ENCODE measurements at places on chromosomes 2 and 18.
A peak's percentile ranks its signal among the peaks of the same experiment; 100 is the strongest.

DNA sequence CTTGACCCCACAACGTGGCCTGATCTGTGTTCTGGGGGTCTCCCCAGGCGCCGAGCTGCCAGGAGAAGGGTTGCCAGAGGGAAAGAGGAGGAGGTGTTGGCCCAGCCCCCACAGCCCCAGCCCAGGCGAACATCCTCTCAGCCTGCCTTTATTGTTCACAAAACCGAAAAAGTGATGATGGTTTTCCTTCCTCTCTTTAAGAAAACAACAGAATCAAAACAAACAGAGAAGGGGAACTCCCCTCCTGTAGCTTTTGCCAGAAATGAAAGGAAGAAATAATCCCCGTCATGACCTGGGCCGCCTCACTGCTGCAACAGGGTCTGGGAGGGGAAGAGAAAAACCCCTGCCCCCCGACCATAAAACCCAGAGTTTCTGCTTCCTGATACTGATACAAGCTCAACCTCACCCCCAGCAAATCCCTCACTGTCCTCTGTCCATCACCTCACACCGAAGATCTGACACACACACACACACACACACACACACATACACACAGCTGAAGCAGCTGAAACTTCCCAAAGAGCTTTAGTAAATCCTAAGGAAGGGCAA lies 52.0 kb downstream of the ZFP36L2 start:
- DNase-seq, result peak; percentile 85

DNA sequence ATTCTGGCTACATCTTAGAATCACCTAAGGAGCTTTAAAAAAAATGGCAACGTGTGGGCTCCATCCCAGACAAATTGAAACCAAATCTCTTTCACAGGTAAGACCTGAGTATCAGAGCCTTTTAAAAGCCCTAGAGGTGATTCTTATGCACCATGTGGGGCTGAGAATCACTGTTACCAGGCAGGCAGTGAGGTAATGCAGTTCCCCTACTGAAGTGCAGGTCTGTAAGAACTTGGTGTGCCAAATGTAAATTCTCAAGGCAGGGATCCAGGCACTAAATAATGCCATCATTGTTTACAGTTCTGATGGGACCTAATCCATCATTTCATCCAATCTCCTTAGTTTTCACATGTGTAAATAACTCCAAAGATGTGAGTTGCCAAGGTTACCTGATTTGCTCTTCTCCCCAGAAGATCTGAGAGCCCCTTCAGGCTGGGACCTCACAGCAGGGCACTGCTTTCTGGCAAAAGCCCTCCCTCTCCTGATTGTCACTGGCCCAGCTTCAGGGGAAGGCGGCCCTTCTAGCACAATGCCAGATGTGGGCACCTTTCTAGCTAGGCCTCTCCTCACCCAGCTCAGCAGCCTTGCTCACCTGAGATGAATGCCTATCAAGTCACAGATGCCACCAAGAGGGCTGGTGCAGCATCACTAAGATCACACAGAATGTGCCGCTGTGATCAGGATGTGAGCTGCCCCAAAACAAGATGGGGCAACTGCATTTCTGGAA lies 73.6 kb upstream of the RGPD5 start:
- no peak for DNase-seq

DNA sequence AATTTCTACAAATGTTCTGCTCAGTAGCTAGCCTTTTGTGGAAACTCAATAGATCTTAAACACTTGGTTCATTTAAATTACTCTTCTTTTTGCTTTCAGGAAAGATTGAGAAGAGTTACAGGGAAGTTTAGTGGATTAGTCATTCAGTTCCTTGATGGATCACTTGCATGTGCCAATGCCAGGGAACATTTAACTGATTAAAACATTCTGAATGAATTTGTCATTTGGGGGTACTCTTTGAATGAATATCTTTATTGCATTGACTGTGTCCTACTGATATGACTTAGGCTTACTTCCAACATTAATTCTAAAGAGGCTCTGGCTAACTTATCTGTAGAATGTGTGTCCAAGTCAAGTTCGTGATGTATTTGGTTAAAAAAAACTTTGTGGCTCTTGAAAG lies 199.8 kb downstream of the PLCL1 start:
- DNase-seq, result no peak

DNA sequence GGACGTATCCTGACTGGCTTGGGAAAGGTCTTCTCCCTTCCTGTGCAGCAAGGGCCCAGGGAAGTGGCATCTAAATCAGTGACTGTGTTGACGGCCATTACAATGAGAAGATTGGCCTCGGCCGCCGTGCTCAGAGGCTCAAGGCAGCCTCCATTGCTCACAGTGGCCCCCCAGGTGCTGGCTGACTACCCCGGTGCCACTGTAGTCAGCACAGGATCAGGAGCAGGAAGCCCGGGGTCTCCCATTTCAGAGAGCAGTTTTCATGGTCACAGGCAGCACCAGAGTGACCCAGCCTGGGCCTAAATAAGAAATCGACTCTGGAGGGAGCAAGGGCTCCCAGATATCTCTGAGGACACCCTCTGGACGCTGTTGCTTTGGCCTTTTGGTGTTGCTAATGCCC lies 219.4 kb upstream of the ARL4C start:
- DNase-seq, result no peak

GRCh38 chr2:157442636-157443035 lies 1.3 kb downstream of the CYTIP start:
- no peak for DNase-seq

GRCh38 chr18:47163241-47163640 lies 12.9 kb downstream of the IER3IP1 start:
- peak; percentile 24 for DNase-seq

DNA sequence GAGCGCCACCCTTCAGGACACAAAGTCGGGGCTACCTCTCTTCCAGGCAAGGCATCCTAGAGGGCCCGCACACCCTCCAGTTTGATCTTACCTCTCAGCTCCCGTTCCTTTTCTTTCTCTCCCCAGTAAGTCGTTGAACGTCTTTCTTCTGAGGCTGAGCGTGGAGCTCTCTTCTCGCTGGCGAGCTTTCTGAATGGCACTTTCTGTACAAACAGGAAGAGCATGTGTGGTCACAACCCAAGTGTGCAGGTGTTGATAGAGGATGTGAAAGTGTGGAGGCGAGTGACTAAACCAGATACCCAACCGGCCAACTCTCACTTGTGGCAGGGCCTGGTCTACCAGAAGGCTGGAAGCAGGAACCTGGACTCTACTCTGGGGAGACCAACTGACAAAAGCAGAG lies at the start of gene AFF3:
AFF3 (minus strand) TSS at position 198 of the 400 bp plus-strand sequence. CDS start 38,136 bp downstream, outside the sequence.
- peak; percentile 74 for DNase-seq

GRCh38 chr18:48202006-48202348 lies 207.2 kb downstream of the ZBTB7C start:
- DNase-seq, result no peak

DNA sequence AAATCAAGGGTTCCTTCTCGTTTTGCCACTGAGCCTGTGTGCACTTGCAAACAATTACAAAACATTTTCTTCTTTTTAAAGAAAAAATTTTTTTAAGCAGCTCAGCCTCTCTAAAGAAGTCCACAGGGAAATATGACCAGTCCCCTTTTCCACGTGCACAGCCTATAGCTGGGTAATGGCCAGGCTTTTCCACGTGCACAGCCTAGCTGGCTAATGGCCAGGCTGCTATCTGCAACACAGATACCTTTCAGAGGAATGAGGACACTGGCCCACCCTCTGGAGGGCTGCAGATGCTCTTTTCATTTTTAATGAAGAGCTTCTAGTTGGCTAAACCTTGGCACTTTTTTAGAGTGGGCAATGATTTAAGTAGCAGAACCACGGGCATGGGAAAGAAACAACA lies 46.3 kb downstream of the ASB18 start:
- DNase-seq, result no peak

GRCh38 chr2:194044321-194044720 lies 1612.7 kb upstream of the SLC39A10 start:
- no peak for DNase-seq

GRCh38 chr18:60266558-60266957 lies 106.0 kb downstream of the MC4R start:
- no peak for DNase-seq

- DNase-seq, result peak; percentile 46
These were observed 156.4 kb downstream of the DSEL start for GRCh38 chr18:67359873-67360838.

- no peak for DNase-seq
These were observed 377.4 kb downstream of the RPRM start for GRCh38 chr2:153101187-153101586.

Measured in activated naive CD8-positive, alpha-beta T cell treated with anti-CD3 and anti-CD28 coated beads for 36 hours (primary cell).